ENCODE measurements at places on chromosomes 16 and 17.

DNA sequence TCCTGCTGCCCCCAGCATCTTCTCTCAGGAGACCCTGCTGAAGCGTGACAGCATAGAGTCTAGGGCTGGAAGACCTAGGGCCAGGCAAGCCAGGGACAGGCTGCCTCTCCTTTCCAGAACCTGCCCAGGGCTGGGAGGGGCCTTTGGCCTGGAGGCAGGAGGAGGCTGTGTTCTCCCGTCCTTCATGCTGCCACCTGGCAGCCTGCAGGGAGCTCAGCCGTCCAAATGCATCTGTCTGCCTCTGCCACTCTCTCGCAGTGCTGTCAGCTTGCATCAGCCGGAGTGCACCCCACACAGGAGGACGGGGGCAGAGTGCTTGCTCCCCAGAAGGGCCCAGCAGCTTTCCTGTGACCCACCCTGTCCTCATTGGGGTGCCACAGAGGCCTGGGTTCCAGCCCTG lies 31.3 kb downstream of the ARHGAP23 start:
- DNase-seq, result no peak

GRCh38 chr17:56305007-56305406 lies 151.7 kb downstream of the ANKFN1 start:
- DNase-seq, result no peak

DNA sequence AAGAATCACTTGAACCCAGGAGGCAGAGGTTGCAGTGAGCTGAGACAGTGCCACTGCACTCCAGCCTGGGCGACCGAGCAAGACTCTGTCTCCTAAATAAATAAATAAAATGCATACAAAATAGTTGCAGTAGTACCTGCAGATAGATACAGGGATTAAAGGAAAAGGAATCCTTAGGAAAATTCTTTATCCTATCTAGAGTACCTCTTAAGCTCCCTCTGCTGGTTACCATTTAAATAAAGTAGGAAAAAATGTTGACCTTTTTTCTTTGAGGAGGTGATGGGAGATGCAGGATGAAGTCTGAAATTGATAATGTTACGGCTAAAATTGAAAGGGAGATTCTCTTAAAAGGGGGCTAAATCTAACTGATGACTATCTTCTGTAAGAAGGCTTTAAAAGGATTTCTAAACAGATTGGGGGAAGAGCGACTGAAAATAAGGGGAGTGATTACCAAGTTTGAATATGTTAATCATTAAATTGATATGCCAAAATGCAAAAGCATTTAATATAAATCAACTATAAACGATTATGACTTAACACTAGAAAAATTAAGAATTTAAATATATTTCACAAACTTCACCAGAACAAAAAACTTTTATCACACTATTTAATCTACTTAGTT lies 29.4 kb downstream of the C16orf87 start:
- peak; percentile 37 for DNase-seq

DNA sequence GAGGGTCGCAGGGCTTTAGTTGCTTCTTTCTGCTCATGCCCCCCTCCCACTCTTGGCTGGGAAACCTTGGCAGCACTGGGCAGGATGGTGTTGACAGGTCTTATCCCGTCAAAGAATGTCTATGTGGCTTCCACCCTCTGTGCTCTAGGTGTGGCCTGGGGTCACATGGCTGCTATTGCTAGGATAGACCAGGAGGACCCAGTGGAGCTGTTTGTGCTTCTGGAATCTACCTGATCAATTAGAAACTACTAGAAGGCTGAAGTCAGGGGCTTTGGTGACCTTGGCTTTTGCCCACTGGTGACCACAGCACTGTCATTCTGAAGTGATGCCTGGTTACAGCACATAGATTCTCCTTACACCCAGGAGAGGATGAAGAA lies 105.8 kb downstream of the CMIP start:
- no peak for DNase-seq

DNA sequence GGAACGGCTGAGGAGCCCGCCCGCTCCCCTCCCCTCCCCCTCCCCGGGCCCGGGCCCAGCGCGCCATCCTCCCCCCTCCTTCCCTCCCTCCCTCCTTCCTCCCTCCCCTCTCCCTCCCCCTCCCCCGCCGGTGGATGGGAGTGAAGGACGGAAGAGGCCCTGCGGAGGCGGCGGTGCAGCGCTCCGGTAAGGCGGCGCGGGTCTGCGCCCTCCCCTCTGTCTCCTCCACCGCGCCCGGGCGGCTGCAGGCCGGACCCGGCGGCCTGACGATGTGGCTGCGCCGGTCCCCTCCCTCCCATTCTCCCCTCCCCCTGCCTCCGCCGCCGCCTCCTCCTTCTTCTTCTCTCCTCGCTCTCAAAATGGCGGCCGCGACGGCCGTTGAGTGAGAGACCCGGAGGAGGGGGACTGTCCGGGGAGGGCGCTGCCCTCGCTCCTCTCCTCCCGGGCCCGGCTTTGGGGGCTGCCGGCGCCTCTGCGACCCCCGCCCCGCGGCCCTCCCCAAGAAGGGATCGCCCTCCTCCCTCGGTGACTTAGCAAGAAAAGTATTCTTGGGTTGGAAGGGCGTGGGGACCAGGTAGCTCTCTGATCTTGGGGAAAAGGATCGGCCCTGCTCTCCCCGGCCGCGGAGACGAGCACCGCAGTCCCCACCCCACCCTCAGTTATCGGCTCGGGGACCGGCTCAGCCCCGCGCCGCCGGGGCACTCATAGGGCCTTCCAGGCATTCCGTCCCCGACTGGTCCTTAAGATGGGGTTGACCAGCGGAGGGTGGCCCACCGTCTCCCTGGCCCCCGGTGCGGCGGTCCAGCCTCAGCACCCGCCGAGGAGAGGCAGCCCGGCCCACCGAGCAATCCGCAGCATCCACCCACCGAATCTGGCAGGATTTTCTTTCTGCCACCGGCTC lies 617 bp downstream of the PAFAH1B1 start:
- DNase-seq, result peak; percentile 88

GRCh38 chr17:67063141-67063540 lies 18.8 kb downstream of the CACNG1 start:
- no peak for DNase-seq

GRCh38 chr16:2497695-2498484 lies 15.9 kb upstream of the ATP6V0C start:
- DNase-seq, result no peak

GRCh38 chr16:85825326-85825725 lies 25.8 kb downstream of the COX4I1 start:
- no peak for DNase-seq

- no peak for DNase-seq
These were observed 62.7 kb downstream of the TEX2 start for GRCh38 chr17:64200080-64201032.

GRCh38 chr17:143785-144281 lies 6.5 kb downstream of the SCGB1C2 start:
- peak; percentile 92 for DNase-seq

DNA sequence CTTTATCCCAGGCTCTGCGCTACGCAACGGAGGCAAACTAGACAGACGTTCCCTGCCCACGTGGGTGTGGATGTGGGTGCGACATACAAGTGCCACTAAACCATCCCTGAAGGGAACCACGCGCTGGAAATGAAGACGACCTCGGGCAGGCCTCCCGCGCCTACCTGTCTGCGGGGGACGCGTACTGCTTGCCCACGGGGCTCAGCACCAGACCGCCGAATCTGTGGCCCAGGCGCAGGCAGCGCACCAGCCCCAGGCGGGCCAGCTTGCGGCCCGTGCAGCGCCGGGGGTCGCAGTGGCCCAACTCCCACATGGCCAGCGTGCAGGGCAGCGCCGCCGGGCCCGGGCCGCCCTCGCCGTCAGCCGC lies 480 bp downstream of the TSR3 start:
- no peak for DNase-seq

- DNase-seq, result no peak
These were observed 111.4 kb upstream of the CDC42EP4 start for GRCh38 chr17:73423159-73423715.

DNA sequence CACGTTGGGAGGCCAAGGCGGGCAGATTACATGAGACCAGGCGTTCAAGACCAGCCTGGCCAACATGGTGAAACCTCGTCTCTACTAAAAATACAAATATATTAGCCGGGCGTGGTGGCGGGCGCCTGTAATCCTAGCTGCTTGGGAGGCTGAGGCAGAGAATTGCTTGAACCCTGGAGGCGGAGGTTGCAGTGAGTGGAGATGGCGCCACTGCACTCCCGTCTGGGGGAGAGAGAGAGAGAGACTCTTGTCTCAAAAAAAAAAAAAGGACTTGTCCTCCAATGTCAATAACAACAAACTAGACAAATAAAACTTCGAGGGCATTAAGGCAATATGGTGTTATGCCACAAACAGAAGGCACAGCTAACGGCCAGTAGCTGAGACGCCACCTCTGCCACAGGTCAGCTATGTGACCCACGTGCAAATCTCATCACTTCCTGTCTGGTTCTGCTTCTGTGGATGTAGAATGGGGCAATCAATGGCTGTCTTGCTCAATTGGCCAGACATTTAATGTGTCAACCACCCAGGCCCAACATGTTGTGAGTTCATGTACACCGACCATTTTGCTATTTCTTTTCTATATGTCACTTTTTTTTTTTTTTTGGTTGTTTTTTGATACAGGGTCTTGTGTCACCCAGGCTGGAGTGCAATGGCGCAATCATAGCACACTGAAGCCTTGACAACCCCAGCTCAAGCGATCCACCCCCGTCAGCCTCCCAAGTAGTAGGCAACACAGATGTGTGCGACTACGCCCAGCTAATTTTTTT lies 834 bp upstream of the TXNDC11 start:
- DNase-seq, result peak; percentile 86

DNA sequence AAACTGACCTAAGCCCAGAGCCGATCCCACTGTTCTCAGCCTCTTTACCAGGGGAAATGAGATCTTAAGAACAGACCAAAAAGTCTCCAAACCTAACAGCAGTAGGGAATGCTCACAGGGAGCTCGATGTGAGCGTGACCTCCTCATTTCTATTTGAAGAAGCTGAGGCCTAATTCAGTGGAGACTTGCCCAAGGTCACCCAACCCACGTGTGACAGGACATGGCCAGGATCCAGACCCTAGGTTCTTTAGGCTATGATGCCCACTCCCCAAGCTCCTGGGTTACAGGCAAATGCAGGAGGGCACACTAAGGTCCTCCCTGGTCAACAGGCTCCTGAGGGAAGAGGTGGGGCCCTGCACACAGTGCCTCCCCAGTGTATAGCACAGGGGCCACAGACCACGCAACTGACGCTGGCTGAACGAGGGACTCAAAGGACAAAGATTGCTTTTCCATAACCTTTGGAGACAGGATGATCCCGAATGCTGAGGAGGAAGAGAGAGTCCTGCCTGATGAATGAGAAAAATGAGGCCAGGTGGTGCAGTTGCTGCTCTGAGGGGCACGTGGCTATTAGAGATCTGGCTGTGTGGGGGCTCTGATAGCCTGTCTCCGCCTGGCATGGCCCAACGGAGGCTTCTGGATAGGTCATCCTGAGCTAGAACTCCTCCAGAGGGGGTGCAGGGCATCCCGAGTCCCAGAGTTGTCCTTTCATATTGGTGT lies 24.0 kb downstream of the MAP3K14 start:
- DNase-seq, result no peak

DNA sequence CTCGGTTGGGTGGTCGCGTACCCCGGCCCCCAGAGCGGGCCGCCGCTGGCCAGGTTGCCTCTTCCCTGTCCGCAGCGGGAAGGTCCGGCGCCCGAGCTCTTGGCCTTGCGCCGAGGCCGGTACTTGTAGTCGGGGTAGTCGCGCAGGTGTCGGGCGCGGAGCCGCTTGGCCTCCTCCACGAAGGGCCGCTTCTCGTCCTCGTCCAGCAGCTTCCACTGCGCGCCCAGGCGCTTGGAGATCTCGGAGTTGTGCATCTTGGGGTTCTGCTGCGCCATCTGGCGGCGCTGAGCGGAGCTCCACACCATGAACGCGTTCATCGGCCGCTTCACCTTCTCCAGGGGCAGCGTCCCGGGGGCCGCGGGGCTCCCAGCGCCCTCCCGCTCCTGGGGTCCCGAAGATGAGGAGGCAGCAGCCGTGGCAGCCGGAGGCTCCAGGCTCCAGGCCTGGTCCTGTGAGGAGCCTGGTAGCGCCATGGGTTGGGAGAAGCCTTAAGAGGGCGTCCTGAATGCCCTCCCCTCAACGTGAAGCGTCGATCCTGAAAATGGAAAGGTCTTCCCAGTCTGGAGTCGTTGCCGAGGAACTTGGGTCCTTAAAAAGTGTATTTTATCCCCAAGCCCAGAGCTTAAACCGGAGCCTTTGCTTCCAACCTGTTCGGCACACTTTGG lies 558 bp downstream of the SOX15 start:
- no peak for DNase-seq

DNA sequence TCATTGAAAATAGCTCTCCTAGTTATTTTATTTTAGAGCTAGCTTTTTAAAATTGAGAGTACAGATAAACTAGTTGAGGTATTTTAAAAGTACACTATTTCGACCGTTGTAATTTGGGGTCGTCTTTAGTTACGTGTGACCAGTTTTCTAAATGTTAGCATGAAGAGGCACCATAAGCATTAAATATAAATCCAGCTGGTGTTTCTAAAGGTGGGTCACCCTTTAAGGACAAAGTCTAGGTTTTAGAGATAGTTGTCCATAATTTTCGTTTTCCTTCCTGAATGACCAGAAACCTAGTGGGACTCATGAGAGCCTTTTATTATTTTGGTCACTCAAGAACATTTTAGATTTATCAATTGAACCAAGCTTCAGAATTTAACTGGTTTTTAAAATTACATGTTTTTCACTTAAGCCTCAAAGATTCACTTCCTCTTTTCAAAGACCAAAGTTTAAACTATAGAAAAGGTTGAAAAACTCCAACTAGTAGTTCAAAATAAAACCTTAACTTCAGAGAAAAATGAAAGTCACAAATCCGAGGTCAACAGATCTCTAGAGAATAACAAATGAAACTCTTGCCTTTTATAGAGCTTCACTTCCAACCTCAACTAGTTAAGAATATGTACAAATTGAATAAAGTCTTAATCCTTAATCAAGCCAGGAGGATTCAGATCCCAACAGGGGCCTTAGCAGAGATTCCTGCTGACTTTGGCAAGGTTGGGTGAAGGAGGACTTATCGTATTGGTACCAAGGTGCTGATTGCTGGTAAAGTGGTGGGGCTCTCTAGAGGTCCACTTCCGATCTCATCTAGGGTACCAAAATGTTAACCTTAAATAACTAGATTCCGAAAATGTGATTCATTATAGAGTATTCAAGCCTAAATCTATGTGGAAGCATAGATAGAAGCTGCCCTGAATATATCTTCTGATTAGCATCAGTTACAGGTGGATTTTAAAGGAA lies 32.5 kb downstream of the PHKB start:
- DNase-seq, result no peak

- no peak for DNase-seq
These were observed 97.0 kb upstream of the DNAH17 start for GRCh38 chr17:78674156-78674555.

- no peak for DNase-seq
These were observed 20.5 kb downstream of the C1QTNF1 start for GRCh38 chr17:79044462-79044861.

DNA sequence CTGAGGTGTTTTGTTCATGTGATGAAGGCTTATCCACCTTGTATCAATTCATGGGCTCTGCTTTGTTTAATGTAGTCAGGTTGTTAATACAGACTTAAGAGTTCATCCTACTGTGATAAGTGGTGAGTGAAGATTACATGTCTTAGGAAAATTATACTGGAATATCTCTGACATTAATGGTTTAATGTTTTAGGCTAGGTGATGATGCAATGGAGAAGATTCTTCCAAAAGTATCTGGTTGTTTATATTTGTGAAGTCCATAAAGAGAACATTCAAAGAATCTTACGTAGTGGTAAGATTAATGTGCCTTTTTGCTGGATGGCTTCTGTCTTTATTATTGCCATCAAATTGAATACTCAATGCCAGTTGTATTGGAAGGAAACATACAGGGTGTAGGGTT lies 236.4 kb downstream of the BCAS3 start:
- no peak for DNase-seq

All from A549 (cell line).